ENCODE measurements at places on chromosomes 16 and 17. TPM values are rescaled to one million over a fixed set of nuclear protein-coding genes. Genes with fewer than 3 reads are reported as not detected.

- no peak for DNase-seq
Observed at GRCh38 chr16:2701272-2701671, 18.8 kb downstream of the PRSS27 start.

DNA sequence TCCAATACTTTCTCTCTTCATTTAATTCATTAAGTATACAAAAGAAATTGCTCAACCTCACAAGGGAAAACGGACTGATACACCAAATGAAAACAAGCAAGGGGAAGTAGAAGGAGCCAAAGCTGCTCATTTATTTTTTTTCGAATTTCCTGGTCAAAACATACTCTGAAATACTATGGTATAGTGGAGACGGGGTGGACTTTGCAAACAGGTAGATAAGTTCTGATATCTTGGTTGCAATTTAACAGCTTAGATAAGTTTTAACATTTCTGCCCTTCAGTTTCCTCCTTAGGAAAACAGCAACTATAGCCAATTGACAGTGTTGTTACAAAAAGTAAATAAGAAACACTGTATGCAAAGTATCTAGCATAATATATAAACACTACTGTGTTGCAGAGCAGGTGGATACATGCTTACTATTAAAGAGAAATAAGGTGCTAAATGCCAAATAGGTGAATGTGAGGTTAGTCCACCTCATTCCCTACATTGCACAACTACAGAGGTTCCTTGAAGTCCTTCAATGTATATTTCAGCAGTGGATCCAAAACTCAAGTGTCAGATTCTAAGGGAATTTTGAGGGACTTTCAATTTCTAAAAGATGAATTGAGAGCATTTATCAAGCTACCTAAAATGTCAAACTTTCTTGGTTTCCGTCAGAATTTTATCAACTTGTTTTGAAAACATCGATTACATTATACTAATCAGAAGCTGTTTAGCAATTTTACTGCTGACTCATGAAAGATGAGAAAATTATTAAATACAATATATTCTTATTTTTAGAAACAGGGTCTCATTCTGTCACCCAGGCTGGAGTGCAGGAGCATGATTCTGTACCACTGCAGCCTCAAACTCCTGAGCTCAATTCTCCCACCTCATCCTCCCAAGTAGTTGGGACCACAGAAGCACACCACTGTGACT, 11.0 kb downstream of the CCDC47 start:
- no peak for DNase-seq

- peak; percentile 14 for DNase-seq
Observed at GRCh38 chr16:87264634-87265033, 52.6 kb downstream of the C16orf95 start.

DNA sequence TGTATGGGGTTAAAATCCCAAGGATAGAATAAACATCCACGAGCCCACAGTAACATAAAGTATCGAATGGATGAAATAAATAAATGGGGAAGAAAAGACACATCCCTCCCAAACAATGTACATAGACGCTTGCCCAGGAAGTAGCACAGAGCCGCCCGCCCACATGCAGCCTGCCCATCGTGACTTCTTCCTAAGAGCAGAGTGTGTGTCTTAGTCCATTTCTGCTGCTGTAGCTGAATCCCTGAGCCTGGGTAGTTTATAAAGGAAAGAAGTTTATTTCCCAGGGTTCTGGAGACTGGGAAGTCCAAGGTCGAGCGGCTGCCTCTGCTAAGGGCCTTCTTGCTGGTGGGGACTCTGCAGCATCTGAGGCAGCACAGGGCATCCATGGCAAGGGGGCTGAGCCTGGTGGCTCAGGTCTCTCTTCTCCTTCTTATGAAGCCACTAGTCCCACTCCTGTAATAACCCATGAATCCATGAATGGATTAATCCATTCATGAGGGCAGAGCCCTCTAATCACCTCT, 39.4 kb upstream of the ZNF469 start:
- no peak for DNase-seq

DNA sequence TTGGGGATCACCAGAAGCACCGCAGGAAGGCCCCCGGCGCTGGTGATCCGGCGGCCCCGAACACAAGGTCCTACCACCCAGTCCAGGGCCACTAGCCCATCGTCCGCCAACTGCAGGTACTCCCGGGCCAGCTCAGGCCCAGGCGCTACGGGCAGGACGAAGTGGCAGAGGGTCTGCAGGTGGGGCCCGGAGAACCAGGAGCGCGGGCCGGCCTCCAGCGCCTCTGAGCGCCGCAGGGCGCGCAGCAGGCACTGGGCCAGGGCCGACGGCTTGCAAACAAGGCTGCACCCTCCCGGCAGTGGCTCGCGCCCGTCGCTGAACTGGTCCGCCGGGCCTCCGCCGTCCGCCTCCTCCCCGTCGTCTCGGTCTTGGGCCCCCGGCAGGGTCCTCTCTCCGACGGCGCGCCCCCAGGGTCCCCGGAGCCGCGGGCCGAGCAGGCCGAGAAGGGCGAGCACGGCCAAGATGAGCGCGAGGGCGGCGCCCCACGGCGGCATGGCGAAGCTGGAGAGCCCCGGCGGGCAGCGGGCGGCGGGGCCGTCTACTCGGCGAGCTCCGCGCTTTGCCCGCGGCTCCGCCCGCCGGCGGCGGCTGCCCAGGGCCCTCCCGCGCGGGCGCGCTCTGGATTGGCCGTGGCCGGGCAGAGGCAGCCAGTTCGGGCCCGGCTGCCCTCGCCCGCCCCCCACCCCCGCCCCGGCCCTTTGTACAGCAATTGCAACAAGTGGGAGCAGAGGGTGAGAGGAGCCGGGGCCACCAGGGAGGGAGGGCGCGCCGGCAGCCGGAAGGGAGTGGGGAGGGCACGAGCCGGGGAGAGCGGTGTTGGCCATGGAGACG, at the start of gene ABHD15:
ABHD15 (minus strand) TSS at position 565 of the 831 bp plus-strand sequence; CDS start at position 494, 71 bp downstream.
- peak; percentile 80 for DNase-seq

- DNase-seq = no peak
Observed at GRCh38 chr17:35866341-35866950, 2.2 kb downstream of the HEATR9 start.

DNA sequence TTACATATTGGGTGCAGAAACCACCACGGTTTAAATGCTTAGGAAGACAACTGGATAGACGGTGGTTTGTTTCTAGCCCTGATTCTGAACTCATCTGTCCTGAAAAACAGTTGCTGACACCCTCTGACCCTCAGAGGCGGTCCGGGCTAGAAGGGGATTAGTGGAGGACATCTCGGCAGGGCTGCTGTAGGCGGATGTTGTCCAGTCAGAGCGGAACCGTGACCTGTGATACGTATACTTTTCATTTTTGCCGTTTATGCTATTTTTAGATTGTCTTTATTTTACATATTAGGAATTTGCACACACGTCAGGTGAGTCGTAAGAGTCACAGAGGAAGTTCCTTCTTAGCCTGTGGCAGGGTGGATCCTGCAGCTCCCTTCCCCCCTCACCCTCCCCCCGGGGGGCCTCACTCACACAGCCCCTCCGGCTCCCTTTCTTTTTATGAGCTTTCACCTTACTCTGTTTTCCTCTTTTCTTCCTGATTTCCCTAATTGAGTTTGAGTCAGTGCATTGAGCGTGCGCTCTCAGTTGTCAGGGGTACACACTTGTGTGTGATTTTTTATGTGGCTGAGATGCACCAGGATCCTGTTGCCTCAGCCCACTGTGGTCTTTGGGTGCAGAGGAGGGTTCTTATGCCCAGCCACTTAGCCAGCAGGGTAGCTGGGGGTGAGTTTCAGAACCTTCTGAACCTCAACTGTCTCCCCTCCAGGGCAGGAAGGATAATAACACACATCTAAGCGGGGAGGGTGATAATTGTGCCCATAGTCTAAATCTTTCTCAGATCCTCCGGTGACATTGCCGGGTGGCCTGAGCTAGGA, 211.1 kb upstream of the CHMP6 start:
- peak; percentile 32 for DNase-seq

Gene CCDC92B
- 0.27 TPM for total RNA-seq

- DNase-seq = no peak
Observed at GRCh38 chr17:17110520-17110919, 68.3 kb downstream of the MPRIP start.

Gene GOT2
- 38.7 TPM for total RNA-seq

Gene CIBAR2
- total RNA-seq = not detected

Gene PERCC1
- not detected for total RNA-seq

Gene DNAH9
- 0.98 TPM for total RNA-seq

GRCh38 chr17:11391134-11391533, 150.1 kb downstream of the SHISA6 start:
- no peak for DNase-seq

Gene CORO1A
- 41.2 TPM for total RNA-seq

GRCh38 chr16:13923703-13924298, 3.8 kb downstream of the ERCC4 start:
- DNase-seq = no peak

DNA sequence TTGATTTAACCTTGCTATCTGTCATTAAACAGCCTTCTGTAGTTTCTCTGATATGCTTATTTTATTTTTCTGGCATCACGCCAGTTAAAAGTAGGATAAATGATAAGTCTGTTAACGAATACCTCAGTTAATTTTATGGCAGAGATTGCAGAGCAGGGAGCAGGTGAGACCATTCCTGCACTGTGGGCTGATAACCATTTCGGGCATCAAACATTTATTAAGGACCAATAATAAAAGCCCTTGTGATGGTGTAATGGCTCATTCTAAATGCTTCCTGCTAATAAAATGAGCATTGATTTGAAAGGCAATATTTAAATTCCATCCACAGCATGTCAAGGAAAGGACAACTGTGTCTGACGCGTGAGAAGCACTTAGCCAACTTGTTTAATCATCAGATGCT, 94.1 kb downstream of the ASIC2 start:
- DNase-seq = no peak

- DNase-seq = no peak
Observed at GRCh38 chr16:2208308-2208707, 2.4 kb downstream of the BRICD5 start.

- DNase-seq = no peak
Observed at GRCh38 chr16:22670551-22671041, 143.4 kb upstream of the HS3ST2 start.

Gene FKBP10
- 73.3 TPM for total RNA-seq

DNA sequence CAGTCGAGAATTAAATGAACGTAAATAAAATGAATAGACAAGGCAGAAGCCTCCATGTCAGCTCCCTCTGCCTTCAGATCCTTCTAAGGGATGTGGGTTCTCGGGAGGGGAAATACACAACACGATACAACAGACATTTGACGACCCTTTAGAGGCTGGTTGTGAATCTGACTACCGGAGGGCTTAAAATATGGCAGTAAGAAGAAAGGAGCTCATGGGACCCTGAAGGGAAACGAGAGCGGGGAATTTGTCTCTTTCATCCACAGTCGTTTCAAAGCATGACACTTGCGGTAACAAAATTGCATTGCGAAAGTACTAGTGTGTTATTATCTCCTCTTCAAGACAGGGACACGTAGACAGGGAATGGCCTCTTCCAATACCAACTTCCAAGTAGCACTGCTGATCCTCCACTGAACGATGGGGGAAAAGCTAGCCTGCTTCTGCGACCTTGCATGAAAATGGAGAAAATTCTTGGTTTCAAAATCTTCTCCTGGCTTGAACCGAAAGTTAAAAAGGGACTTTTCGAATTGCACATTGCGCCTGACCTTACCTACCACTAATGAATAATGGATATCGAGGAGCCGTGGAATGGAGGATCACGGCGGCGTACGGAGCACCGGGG, 1.2 kb upstream of the TNRC6C start:
- no peak for DNase-seq

DNA sequence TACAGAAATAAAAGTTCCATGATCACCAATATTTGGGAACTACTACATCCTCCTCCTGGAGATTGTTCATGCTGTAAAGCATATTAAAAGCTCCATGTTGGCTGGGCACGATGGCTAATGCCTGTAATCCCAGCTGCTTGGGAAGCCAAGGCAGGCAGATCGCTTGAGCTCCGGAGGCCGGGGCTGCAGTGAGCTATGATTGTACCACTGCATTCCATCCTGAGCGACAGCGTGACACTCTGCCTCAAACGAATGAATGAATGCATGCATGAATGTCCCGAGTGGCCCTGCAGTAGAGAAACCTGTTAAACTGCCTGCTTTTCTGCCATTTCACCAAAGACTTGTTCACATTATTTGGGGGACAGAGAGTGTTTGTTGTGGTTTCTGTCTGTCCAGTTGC, 15.0 kb downstream of the CNEP1R1 start:
- DNase-seq = no peak

Gene ST6GALNAC2
- 104 TPM for total RNA-seq

DNA sequence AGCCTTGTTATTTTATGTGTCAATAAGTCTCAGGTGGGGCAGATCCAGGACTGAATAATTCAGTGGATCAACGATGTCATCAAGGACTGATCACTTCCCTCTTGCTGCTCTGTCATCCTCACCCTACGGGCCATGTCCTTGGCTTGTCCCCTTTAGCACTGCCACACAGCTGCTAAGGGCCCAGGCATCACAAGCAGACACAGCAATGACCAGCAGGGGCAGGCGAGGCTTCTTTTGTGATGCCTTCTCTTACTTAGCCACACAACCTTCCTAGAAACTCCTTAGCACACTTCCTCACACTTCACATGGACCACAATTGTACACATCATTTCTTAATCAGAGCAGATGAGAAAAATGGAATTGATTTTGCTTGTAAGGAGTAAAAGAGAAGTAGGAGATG, 356.3 kb upstream of the SOX9 start:
- DNase-seq = no peak

DNA sequence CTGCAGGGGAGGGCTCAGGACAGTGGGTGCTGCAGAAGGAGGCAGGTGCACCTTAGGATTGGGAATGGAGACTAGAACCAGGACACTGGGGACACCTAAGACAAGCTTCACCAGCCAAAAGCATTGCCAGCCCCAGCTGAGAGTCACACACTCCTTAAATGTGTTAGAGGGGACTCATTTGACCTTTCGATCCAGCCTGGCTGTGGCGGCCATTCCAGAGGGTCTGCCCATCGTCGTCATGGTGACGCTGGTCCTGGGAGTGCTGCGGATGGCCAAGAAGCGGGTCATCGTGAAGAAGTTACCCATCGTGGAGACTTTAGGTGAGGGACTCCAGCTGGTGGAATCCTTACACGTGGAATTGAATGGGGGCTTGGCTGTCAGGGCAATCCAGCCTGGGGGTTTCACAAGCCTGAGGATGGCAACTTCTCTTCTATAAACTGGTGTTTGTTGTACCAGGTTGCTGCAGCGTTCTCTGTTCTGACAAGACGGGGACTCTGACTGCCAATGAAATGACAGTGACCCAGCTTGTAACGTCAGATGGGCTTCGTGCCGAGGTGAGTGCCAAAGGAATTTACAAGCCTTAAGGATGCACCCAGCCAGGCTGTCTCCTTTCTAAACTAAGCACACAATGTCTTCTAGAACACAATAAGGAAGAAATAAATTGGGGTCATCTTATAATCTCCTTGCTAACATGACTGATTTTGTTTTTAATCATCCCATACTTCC, 65.3 kb downstream of the MEAK7 start:
- DNase-seq = no peak

Gene SMURF2
- 29.8 TPM for total RNA-seq

DNA sequence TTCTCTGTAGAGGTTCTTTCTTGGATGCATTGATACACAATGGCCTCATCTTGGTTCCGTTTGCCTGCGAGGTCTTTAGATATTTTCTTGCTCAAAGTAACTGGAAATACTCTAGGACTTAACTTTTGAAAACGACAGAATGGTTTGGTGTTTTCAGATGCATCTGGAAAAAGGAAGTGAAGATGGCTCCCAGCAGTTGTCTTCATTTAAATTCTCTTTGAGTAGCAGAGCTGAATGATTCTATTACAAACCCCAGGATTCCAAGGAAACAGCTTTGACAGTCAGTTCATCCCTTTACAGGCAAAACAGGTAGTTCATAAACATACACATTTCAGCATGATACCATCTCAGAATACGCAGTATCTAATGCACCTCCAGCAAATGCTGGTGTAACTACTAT, 54.8 kb downstream of the PSMD12 start:
- no peak for DNase-seq

Data from sciatic nerve (tissue), 2 donors.